ENCODE measurements at places on chromosomes 16 and 17. TPM values are rescaled to one million over a fixed set of nuclear protein-coding genes. Genes with fewer than 3 reads are reported as not detected.

IL21R gene
- 16.1 TPM for total RNA-seq

CCL18 gene
- not detected for total RNA-seq

KCNJ12 gene
- 0.15 TPM for total RNA-seq

SPATA22 gene
- not detected for total RNA-seq

PRR29 gene
- 0.30 TPM for total RNA-seq

UTS2R gene
- total RNA-seq = not detected

RPRML gene
- total RNA-seq = not detected

SLC9A5 gene
- total RNA-seq = 0.89 TPM

TMEM235 gene
- not detected for total RNA-seq

MT3 gene
- total RNA-seq = not detected

PPP1R1B gene
- 0.45 TPM for total RNA-seq

GRAPL gene
- total RNA-seq = 1.5 TPM

KRT25 gene
- not detected for total RNA-seq

C17orf58 gene
- total RNA-seq = 14.0 TPM

GPR139 gene
- total RNA-seq = not detected

TNP2 gene
- not detected for total RNA-seq

OTOP3 gene
- total RNA-seq = not detected

ALKBH5 gene
- total RNA-seq = 79.7 TPM

SGSH gene
- total RNA-seq = 14.4 TPM

ABI3 gene
- total RNA-seq = 2.2 TPM

CDH16 gene
- total RNA-seq = not detected

SLC16A5 gene
- 8.2 TPM for total RNA-seq

PRSS21 gene
- not detected for total RNA-seq

CYB561 gene
- total RNA-seq = 7.2 TPM

SCIMP gene
- total RNA-seq = not detected

TP53TG3 gene
- not detected for total RNA-seq

STH gene
- total RNA-seq = not detected

MEIOC gene
- under 0.01 TPM for total RNA-seq

ENPP7 gene
- total RNA-seq = not detected

HASPIN gene
- total RNA-seq = 9.7 TPM

CCDC40 gene
- 2.0 TPM for total RNA-seq

TBC1D26 gene
- 0.15 TPM for total RNA-seq

MGAT5B gene
- 0.50 TPM for total RNA-seq

C16orf96 gene
- under 0.01 TPM for total RNA-seq

TEX19 gene
- total RNA-seq = not detected

SMARCE1 gene
- 74.8 TPM for total RNA-seq

SLC5A2 gene
- not detected for total RNA-seq

MLLT6 gene
- 19.6 TPM for total RNA-seq

SLC6A4 gene
- total RNA-seq = not detected

ST6GALNAC2 gene
- 1.8 TPM for total RNA-seq

TP53TG3B gene
- total RNA-seq = not detected

PIK3R5 gene
- total RNA-seq = not detected

CD300H gene
- total RNA-seq = not detected

UMOD gene
- not detected for total RNA-seq

STX4 gene
- total RNA-seq = 19.3 TPM

SCNN1B gene
- not detected for total RNA-seq

KRT20 gene
- total RNA-seq = not detected

TBC1D3B gene
- total RNA-seq = not detected

CCL11 gene
- total RNA-seq = not detected

TPSG1 gene
- not detected for total RNA-seq

GALR2 gene
- total RNA-seq = 0.17 TPM

EFNB3 gene
- 0.67 TPM for total RNA-seq

TPSD1 gene
- not detected for total RNA-seq

CACNA1H gene
- total RNA-seq = 0.59 TPM
